Stimulated activated CD4-positive, alpha-beta T cell treated with anti-CD3 and anti-CD28 coated beads, Interleukin-15, amount 100 ng/mL, for 1 hour (primary cell): ENCODE measurements at places on chromosomes 11 and 22.

DNA sequence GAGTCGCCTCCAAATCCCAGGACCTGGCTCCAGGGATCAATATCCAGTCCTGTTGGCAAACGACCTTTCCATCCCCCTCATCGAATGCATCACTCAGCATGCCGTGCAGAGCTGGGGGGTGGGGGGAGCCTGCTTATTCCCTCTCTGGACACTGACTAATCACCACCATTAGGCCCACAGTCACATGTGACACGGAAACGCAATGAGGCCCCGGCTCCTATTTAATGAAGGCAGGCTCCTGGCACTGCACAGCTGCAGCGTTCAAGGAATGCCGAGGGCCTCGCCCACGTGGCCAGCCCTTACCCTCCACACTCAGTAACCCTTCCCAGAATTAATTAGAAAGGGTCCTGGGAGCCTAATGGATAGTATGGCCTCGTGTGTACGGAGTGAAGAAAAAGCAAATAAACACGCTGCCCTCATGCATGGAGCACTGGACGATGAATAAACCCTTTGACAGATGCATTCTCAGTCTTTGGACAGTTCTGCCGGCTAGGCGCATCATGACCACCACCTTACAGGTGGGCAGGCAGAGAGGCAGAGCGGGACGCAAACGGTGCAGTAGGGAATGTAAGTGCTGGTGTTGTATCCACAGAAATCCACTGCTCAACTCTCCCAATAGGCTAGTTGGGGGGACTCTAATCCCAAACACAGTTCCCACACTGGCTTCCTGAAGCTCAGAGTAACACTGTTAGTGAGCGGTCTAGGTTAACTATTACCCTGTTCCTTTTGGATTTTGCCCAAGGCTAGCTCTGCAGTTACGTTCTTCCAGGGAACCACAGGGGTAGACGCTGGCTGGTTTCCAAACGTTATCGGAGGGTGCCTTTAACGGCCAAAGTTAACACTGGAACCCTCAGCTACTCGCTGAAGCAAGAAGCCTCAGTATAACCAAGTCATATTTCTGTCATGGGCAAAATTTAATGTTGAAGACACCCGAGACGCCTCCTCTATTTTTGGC, 490.1 kb downstream of the OPCML start:
- no peak for DNase-seq

- no peak for DNase-seq
These were observed 19.3 kb upstream of the CSRP3 start for GRCh38 chr11:19220903-19221724.

DNA sequence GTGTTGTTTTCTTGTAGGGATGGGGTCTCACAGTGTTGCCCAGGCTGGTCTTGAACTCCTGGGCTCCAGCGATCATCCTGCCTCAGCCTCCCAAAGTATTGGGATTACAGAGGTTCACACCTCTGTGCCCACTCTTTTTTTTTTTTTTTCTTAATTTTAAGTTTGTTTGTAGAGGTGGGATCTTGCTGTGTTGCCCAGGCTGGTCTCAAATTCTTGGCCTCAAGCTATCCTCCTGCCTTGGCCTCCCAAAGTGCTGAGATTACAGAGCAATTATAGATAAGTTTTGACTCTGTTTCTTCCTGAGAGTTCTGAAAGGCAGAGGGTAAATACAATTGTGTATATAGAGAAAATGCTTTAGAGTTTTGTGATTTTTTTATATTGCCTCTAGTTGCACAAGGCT, 160.4 kb downstream of the TEAD1 start:
- no peak for DNase-seq

DNA sequence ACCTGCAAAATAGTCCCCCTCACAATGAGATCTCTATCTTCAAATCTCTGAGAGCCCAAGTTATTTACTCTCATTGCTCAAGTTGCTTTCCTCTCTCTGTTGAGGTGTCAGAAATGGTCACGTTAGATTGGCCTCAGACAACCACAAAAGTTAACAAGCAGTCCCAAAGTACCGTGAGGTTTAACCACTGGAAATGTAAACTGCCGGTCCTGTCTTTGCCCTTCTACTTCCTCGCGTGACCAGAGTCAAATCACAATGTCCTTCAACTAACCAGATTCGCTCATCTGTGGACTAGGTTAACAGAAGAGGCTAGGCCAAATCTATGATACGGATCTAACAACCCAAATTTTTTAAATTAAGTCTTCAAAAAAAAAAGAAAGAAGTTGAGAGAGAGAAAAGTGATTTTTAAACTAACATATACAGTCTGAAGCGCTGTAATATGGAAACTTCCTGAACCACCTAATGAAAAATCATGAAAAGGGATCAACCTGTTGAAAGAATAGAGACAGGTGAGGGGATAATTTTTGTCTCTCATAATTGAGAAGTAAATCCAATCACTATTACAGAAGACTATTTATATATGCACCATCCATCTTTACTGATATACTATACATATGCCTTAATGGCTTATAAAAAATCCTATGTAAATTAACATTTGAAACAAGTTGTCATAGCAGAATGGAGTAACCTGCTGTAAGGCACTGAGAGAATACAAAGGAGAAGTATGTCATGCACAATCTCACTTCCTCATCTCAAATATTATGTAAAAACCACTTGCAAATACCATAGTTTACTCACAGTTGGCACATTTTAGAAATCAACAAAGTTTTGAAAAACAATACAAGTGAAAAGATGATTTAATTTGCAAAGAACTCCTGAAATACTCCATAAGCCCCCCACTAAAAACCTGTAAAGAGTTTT, 3.3 kb upstream of the JAML start:
- no peak for DNase-seq

- DNase-seq, result no peak
These were observed 997 bp downstream of the DEAF1 start for GRCh38 chr11:693887-694562.

GRCh38 chr11:32079553-32079952, 11.3 kb upstream of the RCN1 start:
- no peak for DNase-seq

- DNase-seq, result no peak
These were observed 47.8 kb downstream of the DBX1 start for GRCh38 chr11:20112291-20113148.

DNA sequence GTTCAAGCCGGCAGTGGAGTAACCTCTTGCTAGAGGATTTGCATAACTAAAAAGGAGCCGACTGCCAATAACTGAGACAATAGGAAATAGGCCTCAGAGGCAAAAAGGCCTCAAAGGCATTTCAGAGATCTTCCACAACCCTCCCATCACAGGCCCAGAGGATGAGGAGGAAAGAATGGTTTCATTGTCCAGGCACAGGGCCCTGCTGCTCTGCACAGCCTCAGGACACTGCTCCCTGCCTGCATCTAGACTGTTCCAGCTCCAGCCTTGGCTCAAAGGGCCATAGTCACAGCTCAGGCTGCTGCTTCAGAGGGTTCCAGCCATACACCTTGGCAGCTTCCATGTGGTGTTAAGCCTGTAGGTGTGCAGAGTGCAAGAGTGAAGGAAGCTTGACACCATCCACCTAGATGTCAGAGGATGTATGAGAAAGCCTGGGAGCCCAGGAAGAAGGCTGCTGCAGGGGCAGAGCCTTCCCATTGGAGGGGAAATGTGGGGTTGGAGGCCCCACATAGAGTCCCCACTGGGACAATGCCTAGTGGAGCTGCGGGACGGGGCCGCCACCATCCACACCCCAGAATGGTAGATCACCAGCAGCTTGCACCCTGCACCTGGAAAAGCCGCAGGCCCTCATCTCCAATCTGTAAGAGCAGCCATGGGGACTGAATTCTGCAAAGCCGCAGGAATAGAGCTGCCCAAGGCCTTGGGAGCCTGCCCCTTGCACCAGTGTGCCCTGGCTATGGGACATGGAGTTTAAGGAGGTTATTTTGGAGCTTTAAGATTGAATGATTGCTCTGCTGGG, 8.2 kb upstream of the LRP5 start:
- no peak for DNase-seq

DNA sequence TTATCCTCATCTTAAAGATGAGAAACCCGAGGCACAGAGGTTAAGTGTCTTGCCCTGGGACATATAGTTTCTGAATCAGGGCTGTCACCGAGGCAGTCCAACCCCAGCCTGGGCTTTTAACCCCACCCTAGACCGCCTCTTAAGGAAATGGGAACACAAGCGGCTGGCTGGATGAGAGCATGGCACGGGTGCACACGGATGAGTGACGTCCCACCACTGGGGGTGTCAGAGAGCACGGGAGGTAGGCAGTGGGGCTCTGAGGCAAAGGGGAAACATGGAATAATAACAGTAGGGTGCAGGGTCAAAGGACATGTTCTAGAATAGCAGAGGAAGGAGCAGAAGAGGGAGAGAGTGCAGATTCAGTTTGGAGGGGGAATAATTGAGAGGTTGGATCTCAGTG, 22.3 kb downstream of the PPFIBP2 start:
- DNase-seq, result no peak

DNA sequence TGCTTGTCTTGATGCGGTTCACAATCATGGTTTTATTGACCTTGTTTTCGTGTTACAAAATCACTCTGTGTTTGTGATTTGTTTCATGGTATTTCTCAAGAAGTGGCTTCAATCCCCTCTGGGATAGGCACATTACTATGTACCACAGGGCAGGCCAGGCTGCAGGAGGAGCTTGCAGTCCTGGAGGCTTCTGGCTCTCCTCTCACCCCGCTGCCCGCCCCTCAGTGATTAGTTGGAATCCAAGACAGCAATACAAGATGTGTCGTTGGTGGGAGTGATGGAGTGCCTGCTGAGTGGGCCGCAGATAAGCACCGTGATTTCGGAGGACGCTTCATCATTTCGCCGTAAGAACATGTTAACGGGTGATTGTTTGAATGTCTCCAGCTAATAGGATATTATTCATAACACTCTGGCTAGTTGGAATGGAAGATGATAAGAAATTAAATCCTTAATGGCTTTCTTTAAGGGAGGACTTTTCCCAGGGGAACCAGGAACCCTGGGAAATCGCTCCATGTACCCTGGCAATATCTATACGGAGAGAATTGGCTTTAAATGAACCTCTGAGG, 384.4 kb downstream of the MIAT start:
- DNase-seq, result no peak

DNA sequence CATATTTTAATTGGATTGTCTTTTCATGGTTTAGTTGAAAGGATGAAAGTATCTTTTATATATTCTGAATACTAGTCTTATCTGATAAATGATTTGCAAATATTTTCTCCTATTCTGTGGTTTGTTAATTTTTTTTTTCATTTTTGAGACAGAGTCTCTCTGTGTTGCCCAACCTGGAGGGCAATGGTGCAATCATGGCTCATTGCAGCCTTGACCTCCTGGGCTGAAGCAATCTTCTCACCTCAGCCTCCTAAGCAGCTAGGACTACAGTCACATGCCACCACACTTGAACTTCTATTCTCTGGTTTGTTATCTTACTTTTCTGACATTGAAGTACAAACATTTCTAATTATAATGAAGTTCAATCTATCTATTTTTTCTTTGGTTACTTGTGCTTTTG, 30.0 kb upstream of the FAR1 start:
- no peak for DNase-seq

DNA sequence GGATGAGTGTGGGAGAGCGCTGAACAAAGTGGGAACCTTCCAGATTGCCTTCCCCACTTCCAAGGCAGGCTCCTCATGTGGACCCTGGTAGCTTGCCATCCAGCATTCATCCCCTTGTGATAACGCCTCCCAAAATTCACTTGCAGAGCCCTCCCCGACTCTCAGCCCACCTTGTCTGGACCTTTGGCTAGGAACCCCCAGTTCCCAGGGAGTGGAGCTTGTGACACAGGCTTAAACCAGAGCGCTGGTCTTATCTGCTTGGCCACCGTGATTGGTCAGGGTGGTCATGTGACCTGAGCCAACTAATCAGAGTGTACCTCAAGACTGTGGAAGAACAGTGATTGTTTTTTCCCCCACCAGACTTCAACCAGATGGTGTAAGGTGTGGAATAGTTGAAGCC, 9.6 kb upstream of the SLC35C1 start:
- DNase-seq, result no peak

DNA sequence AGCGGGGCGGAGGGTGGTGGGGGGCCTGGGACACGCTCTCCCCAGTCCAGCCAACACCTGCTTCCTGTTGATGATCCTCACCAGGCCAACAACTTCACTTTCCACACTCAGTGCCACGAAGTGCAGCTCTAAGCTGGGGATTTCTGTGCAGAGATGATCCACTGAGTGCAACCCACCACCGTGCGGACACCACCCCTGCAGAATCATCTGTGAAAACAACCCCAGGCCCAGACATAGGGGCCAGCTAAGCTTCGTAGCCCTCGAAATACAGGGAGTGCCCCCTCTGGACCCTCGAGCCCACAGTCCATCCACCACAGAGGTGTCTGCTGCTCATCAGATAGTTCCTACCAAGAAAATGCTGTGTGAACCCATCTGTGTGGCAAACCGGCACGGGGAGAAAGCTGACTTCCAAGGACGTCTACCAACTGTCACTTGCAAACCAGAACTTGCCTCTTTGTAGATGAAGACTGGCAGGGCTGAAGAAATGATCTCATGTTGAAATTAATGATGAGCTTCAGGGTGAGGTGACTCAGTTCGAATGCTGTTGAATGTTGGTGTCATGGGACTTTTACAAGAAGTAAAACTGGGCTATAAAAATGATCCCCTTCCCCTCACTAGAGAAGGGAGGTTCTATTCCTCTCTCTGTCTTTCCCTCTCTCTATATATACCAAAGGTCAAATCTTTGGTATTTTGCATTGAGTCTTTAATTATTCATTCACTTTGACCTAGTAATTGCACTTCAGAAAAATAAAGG, 73.4 kb downstream of the MYEOV start:
- DNase-seq, result no peak

DNA sequence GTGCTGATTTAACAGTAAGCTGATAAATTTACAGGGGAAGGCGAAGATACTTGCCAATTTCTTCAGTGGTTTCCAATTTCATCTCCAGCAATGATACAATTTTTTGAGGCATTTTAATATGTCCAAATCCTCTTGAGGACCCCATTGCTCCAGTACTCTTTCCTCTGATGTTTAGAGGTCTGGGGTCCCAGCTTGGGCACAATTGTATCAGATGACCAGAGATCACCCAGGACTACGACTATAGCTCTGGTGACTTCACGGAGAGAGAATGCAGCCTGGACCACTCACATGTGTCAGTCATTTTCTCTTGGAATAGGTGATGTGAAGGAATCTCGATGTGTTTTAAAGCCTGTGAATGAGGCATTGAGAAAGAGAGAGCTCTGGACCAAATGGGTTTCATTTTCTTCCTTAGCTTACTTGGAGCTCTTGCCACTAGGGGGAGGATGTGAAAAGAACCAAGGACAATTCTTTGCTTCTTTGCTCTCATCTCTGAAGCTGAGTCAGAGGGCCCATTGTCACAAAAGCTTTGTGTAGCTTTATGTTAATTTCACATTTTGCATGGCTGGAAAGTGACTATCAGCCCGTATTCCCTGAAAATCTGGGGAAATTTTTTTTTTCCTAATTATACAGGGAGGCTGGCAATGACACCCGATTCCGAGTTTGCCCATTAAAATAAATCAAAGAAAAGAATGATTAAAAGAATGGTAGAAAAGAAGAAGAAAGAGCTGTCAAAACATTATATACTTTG, 6.7 kb upstream of the CCDC90B start:
- DNase-seq, result no peak

DNA sequence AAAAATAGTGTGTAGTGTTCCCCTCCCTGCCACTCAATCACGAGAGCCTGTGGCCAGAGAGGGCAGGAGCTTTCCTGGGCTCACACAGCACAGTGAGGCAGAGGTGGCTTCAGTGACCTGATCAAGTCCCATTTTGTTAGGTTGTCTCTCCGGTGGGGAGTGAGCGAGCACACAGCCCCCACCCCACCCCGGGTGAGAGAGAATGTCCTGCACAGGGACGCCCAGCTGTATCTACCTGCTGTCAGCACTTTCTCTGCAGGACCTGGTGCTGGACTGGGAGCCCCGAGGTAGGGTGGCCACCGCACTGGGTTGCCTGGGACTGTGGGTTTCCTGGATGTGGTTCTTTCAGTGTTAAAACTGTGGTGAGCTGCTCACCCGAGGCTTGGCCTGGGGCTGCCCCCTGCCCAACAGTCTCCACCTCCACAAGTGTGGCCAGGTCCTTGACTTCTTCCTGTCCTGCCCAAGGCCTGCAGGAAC, 6.1 kb downstream of the CAPN5 start:
- DNase-seq, result no peak
